ENCODE measurements at places on chromosomes 1 and 21. TPM values are rescaled to one million over a fixed set of nuclear protein-coding genes. Genes with fewer than 3 reads are reported as not detected.

- no peak for DNase-seq
Measured at GRCh38 chr1:66637146-66637545, 103.2 kb downstream of the SGIP1 start.

The ACKR1 gene
- total RNA-seq: 12.2 TPM

- no peak for DNase-seq
Measured at GRCh38 chr1:225479341-225479740, 51.5 kb upstream of the LBR start.

DNA sequence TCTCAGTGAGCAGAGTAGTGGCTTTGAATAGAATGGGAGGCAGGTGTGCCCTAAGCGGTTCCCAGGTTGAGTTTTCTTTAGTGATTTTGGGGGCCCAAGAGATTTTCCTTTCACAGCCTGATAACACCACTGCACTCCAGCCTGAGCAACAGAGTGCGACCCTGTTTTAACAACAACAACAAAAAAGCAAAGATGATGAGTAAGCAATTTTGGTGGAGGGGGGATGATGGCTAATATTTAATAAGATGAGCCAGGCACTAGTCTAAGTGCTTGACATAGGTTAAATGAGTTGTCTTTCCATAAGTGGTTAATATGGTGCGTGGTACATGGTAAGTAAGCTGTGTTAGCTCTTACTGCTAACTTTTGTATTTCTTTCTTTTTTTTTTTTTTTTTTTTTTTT is 2.0 kb downstream of the RNPEP start:
- no peak for DNase-seq

- DNase-seq: no peak
Measured at GRCh38 chr1:44237721-44238457, 24.6 kb downstream of the DMAP1 start.

The RHBG gene
- total RNA-seq: not detected

- no peak for DNase-seq
Measured at GRCh38 chr1:50829014-50829958, 130.8 kb downstream of the FAF1 start.

The LAMB3 gene
- total RNA-seq: 5.4 TPM

DNA sequence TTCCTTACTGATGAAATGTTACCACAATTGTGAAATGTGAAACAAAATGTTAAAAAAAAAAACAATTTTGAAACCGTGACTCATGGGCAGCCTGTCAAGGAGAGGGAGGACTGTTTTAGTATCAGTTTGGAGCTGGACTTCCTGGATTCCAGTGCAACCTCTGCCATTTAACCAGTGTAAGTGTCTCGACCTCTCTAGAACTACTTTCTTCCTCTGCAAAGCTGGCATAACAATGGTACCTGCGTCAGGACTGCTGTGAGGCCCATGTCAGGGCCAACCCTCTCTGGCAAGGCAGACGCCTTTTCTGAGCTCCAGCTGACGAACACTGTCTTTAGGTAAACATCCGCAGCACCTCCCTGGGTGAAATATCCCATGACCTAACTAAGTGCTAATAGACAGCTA is 20.9 kb downstream of the URB1 start:
- peak; percentile 21 for DNase-seq
